ENCODE measurements at places on chromosomes 7 and 10.
A peak's percentile ranks its signal among the peaks of the same experiment; 100 is the strongest.

DNA sequence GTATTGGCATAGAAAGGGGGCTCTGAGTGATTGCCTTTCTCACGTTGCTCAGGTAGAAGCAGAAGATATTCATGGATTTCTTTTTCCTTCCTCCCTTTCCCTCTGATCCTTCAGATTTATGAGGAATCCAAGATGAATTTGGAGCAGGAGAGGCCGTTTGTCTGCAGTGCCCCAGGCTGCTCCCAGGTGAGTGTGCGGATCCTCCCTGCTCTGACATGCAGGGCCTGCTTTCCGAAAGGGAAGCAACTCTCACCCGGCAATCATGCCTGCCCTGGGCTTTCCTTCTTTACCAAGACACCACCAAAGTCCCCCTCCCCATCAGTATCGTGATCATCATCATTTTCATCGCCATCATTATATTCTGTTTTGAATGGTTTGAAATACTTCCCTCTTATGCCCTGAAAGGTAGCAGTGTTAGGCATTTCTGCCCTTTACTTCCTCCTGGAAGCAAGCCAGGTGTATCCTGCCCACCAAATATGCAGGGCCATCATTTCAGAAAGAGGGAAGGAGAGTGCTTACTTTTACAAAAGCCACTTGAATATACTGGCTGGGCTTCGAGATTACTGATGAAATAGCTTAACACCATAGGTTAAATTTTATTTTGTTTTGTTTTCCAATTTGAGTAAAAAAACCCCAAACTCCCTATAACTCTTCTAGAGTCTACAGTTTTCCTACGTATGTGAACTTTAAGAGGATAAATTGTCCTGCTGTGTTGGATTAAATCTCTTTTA is 75.9 kb downstream of the CREB5 start:
- DNase-seq: peak; percentile 11

DNA sequence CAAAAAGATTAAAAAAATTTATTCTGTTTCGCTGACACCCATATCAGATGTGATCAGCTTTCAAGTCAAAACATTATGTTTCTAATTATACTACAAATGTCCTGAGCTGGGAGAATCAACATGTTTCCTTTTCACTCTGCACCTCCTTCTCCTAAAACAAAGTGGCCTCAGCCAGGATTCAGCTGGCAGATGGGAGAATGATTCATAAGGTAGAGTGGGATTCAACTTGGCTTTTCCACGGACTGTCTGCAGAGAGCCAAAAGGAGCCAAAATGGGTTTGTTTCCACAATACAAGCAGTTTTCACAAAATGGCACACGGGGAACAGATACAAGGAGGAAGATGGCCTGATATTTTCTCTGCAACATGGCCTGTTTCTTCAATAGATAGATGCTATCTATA is 376.5 kb upstream of the PRKCQ start:
- DNase-seq: no peak

DNA sequence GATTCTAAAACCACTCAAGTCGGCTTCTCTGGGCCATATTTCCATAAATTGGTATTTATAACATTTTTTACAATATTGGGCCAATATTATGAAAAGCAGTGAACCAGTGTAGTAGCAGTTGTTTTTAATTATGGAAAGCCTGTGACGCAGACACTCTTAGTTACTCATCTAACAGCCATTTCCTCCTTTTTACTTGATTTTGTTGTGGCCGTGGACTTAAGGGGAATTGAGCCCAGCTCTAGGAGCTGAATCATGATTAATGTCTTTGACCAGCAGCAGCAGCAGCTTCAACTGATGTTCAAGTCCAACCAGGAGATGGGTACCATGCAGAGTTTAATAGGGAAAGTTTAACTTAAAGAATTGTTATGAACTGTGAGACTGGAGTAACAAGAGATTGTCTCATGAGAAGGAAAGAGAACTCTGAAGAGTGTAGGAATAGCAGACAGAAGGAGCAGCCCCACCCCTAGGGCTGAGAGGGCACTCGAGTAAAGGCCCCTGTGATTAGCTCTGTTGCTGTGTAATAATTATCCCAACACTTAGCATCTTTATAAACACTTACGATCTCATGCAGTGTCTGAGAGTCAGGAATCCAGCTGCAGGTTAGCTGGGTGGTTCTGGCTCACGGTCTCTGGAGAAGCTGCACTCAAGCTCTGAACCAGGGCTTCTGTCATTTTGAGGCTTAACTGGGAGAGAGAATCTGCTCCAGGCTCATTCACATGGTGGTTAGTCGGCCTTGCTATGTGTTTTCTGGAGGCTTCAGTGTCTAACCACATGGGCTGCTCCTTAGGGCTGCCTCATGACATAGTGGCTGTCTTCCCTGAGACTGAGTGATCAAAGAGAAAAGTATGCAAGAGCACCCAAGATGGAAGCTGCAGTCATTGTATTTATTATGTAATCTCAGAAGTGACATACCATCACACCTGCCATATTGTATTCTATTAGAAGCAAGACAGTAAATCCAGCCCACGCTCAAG is 4.6 kb downstream of the LANCL2 start:
- DNase-seq: peak; percentile 65

- no peak for DNase-seq
Measured at GRCh38 chr10:21272643-21273399, 252.7 kb downstream of the SKIDA1 start.

- no peak for DNase-seq
Measured at GRCh38 chr7:83786858-83787257, 137.9 kb upstream of the SEMA3E start.

- no peak for DNase-seq
Measured at GRCh38 chr10:47404446-47404845, 20.4 kb upstream of the ZNF488 start.

GRCh38 chr7:94778711-94779459 is 123.0 kb upstream of the SGCE start:
- no peak for DNase-seq

DNA sequence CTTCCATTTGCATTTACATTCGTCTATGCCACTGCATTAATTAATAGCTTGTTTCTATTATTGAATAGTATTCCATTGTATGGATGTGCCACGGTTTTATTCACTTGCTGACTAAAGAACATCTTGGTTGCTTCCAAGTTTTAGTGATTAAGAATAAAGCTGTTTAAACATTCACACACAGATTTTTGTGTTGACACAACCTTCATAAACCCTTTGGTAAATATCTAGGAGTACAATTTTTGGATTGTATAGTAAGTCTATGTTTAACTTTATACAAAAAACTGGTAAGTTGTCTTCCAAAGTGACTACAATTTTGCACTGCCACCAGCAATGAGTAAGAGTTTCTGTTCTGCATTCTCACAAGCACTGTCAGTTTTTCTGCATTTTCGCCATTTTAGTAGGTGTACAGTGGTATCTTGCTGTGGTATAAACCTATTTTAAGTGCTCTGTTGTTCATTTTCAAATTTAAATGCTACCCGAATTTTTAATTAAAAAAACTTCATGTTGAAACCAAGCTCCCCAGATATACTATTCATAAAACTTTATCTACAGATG is 121.4 kb downstream of the RNF133 start:
- no peak for DNase-seq

DNA sequence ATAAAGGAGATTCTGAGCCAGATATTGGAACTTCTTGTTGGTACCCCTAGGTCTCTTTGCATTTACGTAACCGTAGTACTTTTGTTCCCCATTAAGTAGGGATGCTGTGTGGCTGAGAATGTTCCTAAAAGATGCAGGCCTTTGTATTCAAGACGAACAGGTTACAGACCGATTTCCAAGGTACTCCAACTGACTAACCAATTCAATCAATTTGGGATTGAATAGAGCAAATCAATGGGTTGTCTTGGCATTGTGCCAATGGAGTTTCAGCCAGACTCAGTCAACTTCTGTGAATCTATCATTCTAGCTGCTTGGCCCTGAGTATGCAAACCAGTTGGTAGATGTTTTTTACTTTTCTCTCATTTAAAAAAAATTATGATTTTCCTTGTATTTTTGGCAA is 347.3 kb upstream of the NPVF start:
- DNase-seq: no peak

DNA sequence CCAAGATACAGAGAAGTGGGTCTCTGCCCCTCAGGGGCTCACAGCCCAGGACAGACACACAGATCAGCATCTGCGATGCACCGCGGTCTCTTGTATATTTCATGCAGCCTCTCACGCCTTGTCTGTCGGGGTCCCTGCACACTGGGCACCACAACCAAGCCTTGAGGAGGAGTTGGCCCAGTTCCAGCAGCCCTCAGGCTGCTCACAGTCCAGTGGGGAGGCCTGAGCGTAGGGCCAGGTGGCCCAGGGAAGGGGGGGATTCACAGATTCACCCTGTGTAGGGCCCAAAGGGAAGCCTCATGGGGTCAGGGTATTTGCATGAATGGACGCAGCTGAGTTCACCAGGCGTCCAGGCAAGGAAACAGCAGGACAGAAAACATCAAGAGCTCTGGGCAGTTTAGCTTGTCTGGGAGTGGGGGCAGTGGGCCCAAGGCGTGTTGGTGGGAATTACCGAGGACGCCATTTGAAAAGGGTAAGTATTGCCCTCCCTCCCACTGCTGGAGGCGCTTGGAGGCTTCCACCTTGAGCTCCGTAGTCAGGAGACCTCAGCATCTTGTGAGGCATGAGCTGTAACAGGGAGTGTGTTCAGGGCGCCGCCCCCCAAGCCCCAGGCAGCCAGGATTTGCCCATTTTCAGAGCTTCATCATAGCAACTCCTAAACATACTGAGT is 129.1 kb upstream of the CHST15 start:
- no peak for DNase-seq

GRCh38 chr10:114576132-114576487 is 82.0 kb downstream of the ABLIM1 start:
- DNase-seq: no peak

DNA sequence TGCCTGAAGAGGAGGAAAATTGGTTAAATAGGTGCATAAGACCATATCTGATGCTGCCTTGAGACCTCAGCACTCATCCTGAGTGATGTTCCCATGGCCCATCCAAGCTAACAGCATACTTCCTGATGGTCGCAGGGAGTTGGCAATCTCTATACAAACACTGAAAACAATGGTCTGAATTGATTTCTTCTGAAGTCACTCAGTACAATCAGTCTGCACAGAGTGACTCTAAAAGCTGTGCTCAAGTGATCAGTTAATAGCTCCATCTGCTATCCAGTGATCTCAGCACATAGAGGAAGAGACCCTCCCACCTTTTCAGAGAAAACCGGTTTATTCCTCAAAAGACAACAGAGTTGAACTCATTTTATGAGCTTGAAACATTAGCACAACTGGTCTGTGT is 3.9 kb downstream of the PPP1R17 start:
- no peak for DNase-seq

DNA sequence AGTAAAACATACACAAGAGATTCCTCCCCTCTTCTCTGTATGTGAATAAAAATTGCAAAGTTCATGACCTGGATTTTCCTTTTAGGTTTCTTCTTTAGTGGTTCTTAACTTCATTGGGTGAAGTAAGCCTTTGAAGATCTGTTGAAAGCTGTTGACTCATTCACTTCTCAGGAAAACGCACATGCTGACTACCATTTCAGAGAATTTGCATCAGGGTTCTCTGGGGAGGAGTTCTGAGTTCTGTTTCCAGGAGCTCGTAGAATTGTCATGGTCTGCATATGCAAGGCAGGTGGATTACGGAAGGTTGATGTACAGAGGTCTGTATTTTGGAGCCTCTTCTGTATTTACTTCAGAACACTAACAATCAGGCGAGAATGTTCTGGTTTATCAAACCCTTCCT is 962 bp upstream of the SLC26A4 start:
- no peak for DNase-seq

GRCh38 chr7:107836237-107837144 is 33.5 kb upstream of the SLC26A3 start:
- DNase-seq: peak; percentile 88

DNA sequence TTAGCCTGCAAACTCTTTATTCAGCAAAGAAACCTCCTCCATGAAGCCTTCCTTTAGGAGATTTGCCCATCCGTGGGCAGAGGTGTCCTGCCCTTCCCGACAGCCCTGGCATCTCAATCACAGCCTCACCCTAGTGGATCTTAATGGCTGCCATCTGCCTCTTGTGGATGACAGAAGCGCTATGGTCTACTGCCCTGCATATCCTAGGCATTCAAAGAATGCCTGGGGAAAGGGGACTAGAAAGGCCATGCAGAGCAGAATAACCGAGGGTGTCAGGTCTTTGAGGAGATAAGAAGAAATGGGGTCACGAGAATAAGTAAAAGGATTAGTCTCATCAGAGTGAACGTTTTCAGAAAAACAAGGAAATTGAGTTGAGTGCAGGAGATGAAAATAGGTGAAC is 57.7 kb upstream of the SPOCK2 start:
- DNase-seq: no peak

DNA sequence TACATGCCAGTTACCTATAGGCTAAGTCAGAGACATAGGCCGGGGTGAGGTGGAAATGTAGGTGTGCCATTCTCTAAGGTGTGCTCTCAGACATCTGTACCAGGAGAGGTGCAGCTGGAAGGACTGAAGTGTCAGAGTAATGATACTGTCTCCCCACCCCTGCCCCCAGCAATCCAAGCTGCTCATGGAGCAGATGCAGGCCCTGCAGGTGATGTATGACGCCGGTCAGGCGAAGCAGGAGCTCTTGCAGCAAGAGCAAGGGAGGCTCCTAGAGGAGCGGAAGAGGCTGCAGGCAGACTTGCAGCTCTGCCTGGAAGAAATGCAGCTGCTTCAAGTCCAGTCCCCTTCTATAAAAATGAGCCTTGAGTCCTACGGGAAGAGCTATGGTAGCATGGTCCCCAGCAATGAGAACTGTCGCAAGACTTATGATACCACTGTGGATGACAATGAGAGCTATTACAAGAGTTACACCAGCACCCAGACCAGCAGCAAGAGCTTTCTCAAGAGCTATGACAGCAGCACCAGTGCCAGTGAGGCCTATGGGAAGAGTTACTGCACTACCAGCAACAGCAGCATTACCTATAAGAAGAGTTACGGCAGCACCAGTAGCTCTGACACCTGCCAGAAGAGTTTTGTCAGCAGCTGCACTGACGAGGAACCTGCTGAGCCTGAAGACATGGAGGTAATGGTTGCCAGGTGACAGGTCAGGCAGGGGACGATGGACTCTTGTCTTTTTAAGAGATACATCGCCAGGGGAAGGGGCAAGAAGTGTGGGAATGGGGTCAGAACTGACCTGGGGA is 18.4 kb upstream of the FLNC start:
- no peak for DNase-seq

DNA sequence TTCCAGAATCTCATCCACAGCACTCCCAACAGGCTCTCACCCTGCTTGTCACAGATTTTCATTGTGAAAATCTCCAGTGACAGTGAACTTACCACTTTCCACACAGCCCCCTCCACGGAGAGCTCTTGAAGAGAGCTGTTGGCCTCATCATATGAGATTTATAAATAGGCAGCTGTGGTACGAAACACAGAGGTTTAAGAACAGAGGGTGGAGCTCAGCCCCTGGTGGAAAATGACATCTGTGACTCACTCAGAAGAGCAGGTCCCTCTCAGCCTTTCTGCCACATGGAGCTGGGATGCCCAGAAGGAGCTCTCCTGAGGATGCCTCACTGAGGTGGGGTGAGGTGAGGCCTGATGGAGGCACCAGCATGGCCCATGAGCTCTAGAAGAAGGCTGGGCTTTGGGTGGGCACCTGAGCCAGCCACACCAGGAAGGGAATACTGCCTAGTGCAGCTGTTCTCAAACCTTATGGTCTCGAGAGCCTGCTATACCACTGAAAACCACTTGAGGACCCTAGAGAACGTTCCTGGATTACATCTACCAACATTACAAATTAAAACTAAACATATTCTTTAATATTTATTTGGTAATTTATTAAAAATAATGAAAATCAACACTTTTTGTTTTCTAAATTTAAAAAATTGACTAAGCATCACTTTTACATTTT is 25.8 kb upstream of the EEPD1 start:
- no peak for DNase-seq
